Activated T-helper 17 cell treated with anti-CD3 and anti-CD28 coated beads, Interleukin-2, amount 50 U/mL, for 72 hours (primary cell): ENCODE measurements at places on chromosomes 4 and X. TPM values are rescaled to one million over a fixed set of nuclear protein-coding genes. Genes with fewer than 3 reads are reported as not detected.

GRCh38 chr4:4720646-4721045, 138.8 kb upstream of the MSX1 start:
- no peaks in the 10 kb centered on the region for H3K27me3 ChIP-seq
- no peaks in the 10 kb centered on the region for H3K4me1 ChIP-seq
- ATAC-seq = no peak
- no peaks in the 10 kb centered on the region for H3K36me3 ChIP-seq
- H3K4me3 ChIP-seq = no peak overlapping the region
- H3K27ac ChIP-seq = no peak overlapping the region

- no peak overlapping the region for H3K4me3 ChIP-seq
- no peaks in the 10 kb centered on the region for H3K27me3 ChIP-seq
- no peaks in the 10 kb centered on the region for H3K36me3 ChIP-seq
- ATAC-seq = no peak
- H3K4me1 ChIP-seq = no peaks in the 10 kb centered on the region
Observed at GRCh38 chr4:98680806-98681205, 22.4 kb upstream of the TSPAN5 start.

GAB3 gene
- total RNA-seq = 13.5 TPM

DNA sequence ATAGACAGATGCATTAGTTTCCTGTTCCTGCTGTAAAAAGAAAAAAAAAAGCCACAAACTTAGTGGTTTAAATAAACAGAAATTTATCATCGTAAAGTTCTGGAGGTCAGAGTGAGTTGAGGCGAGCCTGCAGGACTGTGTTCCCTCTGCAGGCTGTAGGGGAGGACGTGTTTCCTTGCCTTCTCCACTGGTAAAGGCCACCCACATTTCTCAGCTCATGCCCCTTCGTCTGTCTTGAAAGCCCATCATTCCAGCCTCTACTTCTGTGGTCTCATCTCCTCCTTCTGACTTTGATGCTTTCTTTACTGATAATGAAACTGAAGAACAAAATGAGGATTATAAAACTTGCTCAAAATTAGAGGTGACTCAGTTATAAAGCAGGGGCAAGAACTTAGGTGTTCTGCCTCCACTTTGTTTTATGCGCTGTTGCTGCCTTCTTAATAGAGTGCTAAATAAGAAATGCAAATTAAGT, 143.0 kb downstream of the STIM2 start:
- H3K4me3 ChIP-seq = peak overlapping the region; percentile 71
- H3K27me3 ChIP-seq = no peaks in the 10 kb centered on the region
- H3K36me3 ChIP-seq = peaks cover 59% of the 10 kb centered on the region
- H3K27ac ChIP-seq = peak overlapping the region; percentile 80

- no peak overlapping the region for H3K27ac ChIP-seq
- H3K4me1 ChIP-seq = no peaks in the 10 kb centered on the region
Observed at GRCh38 chr4:110625576-110626257, 2.8 kb upstream of the PITX2 start.

DNA sequence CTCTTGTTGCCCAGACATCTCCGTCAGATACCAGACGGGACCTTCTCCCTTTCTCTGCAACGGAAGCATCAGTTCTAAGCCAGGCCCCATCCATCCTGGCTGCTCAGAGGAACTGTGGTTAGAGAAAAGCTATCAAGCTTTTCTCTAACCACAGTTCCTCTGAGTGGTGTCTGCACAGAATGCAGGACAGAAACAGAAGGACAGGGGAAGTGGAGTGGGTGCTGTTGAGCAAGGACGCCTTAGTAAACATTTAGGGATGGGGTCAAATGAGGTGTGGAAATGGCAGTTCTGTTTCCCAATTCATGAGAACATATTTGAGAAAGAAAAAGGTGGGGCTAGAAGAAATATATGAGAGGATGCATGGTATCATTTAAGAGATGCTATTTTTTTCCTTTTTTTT, 283.8 kb downstream of the CRLF2 start:
- H3K27me3 ChIP-seq = no peaks in the 10 kb centered on the region
- no peak overlapping the region for H3K27ac ChIP-seq
- H3K4me1 ChIP-seq = no peaks in the 10 kb centered on the region
- H3K36me3 ChIP-seq = no peaks in the 10 kb centered on the region
- no peak for ATAC-seq
- H3K4me3 ChIP-seq = no peak overlapping the region

GRCh38 chr4:105061136-105061696, 85.5 kb upstream of the TET2 start:
- H3K27me3 ChIP-seq = no peaks in the 10 kb centered on the region
- H3K27ac ChIP-seq = peak overlapping the region; percentile 96

GRCh38 chr4:52984462-52984881, 122.4 kb downstream of the RASL11B start:
- no peaks in the 10 kb centered on the region for H3K36me3 ChIP-seq
- no peak overlapping the region for H3K27ac ChIP-seq
- no peaks in the 10 kb centered on the region for H3K4me1 ChIP-seq

NPY2R gene
- total RNA-seq = not detected

GRCh38 chrX:70032792-70033191, 16.9 kb downstream of the AWAT2 start:
- H3K4me1 ChIP-seq = peaks cover 4% of the 10 kb centered on the region
- no peaks in the 10 kb centered on the region for H3K36me3 ChIP-seq
- no peaks in the 10 kb centered on the region for H3K27me3 ChIP-seq
- H3K27ac ChIP-seq = no peak overlapping the region

GRCh38 chrX:102985192-102985591, 48.1 kb downstream of the RAB40AL start:
- H3K4me3 ChIP-seq = no peak overlapping the region
- no peaks in the 10 kb centered on the region for H3K27me3 ChIP-seq
- no peaks in the 10 kb centered on the region for H3K4me1 ChIP-seq
- H3K27ac ChIP-seq = no peak overlapping the region

- H3K27ac ChIP-seq = no peak overlapping the region
- H3K27me3 ChIP-seq = no peaks in the 10 kb centered on the region
- H3K4me3 ChIP-seq = no peak overlapping the region
- no peak for ATAC-seq
Observed at GRCh38 chr4:172009446-172010230, 196.4 kb downstream of the GALNTL6 start.

DNA sequence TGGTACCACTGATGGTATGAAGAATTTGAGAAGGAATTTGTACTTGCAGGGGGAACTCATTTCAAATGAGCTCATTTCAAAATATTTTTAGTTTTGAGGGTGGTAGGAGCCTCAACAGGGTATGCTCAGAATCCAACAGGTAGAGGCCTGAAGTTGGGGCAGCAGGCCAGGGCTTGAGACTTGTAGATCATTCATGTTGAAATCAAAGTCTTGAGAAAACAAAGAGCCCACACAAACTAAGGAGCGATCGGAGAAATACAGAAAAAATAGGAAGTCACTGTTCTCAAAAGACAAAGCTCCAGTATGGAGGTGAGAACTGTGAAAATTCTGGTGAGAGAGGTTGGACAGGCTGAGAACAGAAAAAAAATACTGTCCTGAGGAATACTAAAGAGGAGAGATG, 979 bp upstream of the SLC9A6 start:
- no peaks in the 10 kb centered on the region for H3K27me3 ChIP-seq
- H3K4me1 ChIP-seq = peaks cover 30% of the 10 kb centered on the region
- H3K4me3 ChIP-seq = peak overlapping the region; percentile 81

DNA sequence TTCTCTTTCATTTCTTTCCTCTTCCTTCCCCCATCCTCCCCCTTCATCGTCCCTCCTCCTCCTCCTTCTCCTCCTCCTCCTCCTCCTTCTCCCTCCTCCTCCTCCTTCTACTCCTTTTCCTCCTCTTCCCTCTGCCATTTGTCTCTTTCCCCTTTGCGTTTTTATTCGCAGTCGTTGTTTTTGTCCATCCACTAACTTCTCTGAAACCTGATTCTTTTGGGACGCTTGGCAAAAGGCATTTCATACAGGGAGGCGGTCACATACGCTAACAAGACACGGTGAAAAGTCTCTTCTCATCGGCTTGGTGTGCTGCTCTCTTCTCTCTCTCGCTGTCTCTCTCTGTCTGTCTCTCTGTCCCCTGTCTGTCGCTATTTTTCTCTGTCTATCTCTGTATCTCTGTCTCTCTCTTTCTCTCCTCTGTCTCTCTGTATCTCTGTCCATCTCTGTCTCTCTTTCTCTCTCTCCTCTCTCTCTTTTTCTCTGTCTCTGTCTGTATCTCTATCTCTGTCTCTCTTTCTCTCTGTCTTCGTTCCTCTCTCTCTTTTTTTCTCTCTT, 5.4 kb upstream of the SHOX start:
- no peak overlapping the region for H3K27ac ChIP-seq
- peaks cover 27% of the 10 kb centered on the region for H3K4me1 ChIP-seq
- no peaks in the 10 kb centered on the region for H3K36me3 ChIP-seq
- no peak for ATAC-seq
- H3K27me3 ChIP-seq = peaks cover 56% of the 10 kb centered on the region

GRCh38 chr4:11485926-11486325, 57.2 kb upstream of the HS3ST1 start:
- H3K4me1 ChIP-seq = peaks cover 23% of the 10 kb centered on the region
- H3K36me3 ChIP-seq = no peaks in the 10 kb centered on the region
- H3K27me3 ChIP-seq = no peaks in the 10 kb centered on the region
- H3K4me3 ChIP-seq = no peak overlapping the region

- no peak for ATAC-seq
- no peak overlapping the region for H3K27ac ChIP-seq
- H3K4me3 ChIP-seq = no peak overlapping the region
- no peaks in the 10 kb centered on the region for H3K4me1 ChIP-seq
- H3K27me3 ChIP-seq = peaks cover 18% of the 10 kb centered on the region
- H3K36me3 ChIP-seq = no peaks in the 10 kb centered on the region
Observed at GRCh38 chr4:154528869-154529268, 21.3 kb downstream of the PLRG1 start.

PRDM5 gene
- total RNA-seq = 0.21 TPM

DNA sequence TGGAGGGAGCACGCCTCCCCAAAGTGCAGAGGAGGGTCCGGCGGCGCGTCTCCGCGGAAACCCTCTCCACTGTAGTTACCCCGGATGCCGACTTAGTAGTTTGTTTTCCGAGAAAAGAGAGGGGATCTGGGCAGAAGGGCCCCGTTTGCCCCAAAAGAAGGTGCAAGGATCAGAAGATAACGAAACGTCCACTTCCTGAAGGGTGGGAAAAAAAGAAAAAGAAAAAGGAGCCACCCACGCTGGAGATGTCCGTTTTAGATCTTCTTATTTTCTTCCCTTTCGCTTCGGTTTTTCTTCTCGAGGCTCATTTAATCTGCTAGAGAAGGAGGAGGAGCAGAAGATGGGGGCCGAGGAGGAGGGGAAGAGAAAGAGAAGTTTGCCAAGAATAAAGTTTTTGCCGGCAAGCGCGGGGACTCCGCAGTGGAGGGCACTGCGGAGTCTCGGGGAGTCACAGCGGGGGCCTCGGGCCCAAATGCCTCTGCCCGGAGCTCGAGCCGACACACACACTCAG, 517 bp downstream of the LEF1 start:
- peak overlapping the region; percentile 96 for H3K4me3 ChIP-seq
- no peak for ATAC-seq
- H3K27ac ChIP-seq = peak overlapping the region; percentile 94
- peaks cover 21% of the 10 kb centered on the region for H3K27me3 ChIP-seq
- H3K36me3 ChIP-seq = peaks cover 42% of the 10 kb centered on the region

RIPPLY1 gene
- total RNA-seq = not detected

- H3K27ac ChIP-seq = no peak overlapping the region
- peaks cover 14% of the 10 kb centered on the region for H3K27me3 ChIP-seq
- ATAC-seq = no peak
- peaks cover 7% of the 10 kb centered on the region for H3K4me1 ChIP-seq
- no peak overlapping the region for H3K4me3 ChIP-seq
- H3K36me3 ChIP-seq = no peaks in the 10 kb centered on the region
Observed at GRCh38 chr4:153735906-153736461, 23.8 kb downstream of the RNF175 start.

ESX1 gene
- total RNA-seq = not detected

DNA sequence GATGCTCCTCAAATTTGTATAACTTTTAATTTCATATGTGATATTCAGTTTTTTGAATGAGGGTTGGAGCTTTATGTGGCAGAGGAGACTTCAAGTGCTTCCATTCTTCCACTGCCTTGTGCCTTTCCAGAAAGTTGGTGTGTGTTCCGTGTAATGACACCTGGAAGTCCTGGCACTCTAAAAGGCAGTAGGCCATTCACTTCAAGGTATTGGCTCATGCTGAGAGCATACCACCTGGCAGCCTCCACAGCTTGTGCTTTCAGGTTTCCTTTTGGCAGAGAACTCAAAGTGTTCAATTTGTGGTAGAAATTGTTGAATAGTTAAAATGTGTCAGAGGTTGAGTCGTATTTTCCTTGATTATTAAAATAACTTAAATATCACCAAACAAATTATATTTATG, 49.6 kb downstream of the GRIA2 start:
- no peak overlapping the region for H3K4me3 ChIP-seq
- H3K27me3 ChIP-seq = no peaks in the 10 kb centered on the region
- H3K36me3 ChIP-seq = no peaks in the 10 kb centered on the region
- H3K4me1 ChIP-seq = no peaks in the 10 kb centered on the region
- no peak for ATAC-seq

- H3K4me1 ChIP-seq = no peaks in the 10 kb centered on the region
- no peak overlapping the region for H3K27ac ChIP-seq
- H3K36me3 ChIP-seq = no peaks in the 10 kb centered on the region
- no peak overlapping the region for H3K4me3 ChIP-seq
- no peaks in the 10 kb centered on the region for H3K27me3 ChIP-seq
Observed at GRCh38 chr4:135492439-135492838, 1290.8 kb upstream of the PABPC4L start.

GSX2 gene
- total RNA-seq = not detected

GRCh38 chr4:119623025-119623424, 5.6 kb downstream of the PDE5A start:
- no peak for ATAC-seq
- peaks cover 5% of the 10 kb centered on the region for H3K4me1 ChIP-seq
- H3K4me3 ChIP-seq = no peak overlapping the region
- H3K27ac ChIP-seq = no peak overlapping the region

PTPN13 gene
- 14.5 TPM for total RNA-seq

DNA sequence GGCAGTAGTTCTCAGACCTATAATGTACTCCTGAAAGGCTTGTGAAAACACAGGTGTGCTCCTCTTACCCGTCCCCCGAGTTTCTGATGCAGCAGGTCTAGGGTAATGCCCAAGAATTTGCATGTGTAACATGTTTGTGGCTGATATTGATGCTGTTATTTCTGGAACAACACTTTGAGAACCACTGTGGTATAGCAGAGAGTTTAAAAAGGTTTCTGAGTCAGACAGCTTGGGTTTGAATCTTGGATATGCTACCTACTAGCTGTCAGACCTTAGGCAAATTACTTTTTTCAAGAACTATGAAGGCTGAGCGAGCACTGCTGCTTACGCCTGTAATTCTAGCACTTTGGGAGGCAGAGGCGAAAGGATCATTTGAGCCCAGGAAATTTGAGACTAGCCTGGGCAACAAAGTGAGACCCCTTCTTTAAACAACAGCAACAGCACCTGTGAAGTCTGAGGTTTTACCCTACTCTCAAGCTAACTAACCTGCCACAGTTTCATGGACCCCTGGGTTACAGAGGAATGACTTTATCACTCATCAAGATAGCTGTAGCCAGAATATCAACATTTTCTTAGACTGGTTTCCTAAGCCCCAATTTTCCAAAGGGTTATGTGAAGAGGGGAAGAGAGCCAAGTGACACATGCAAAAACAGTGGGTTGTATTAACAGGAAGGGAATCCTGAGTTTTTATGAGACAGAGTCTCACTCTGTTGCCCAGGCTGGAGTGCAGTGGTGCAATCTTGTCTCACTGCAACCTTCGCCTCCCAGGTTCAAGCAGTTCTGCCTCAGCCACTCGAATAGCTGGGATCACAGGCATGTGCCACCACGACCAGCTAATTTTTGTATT, 5.1 kb downstream of the AFF1 start:
- peak; percentile 51 for ATAC-seq
- H3K36me3 ChIP-seq = peaks cover 30% of the 10 kb centered on the region
- H3K27ac ChIP-seq = peak overlapping the region; percentile 82
- peak overlapping the region; percentile 93 for H3K4me3 ChIP-seq
- H3K4me1 ChIP-seq = peaks cover 40% of the 10 kb centered on the region
